Type B pancreatic cell (in vitro differentiated cells): ENCODE measurements at places on chromosomes 13 and 19. TPM values are rescaled to one million over a fixed set of nuclear protein-coding genes. Genes with fewer than 3 reads are reported as not detected.

- no peak for DNase-seq
These were observed 99.0 kb downstream of the ARHGEF7 start for GRCh38 chr13:111213964-111214726.

GIPC3 gene
- 0.07 TPM in 1 of 2 replicates, not detected in the other for total RNA-seq

ADGRE3 gene
- total RNA-seq = not detected in 2 replicates

- DNase-seq = no peak
These were observed 10.3 kb upstream of the C5AR2 start for GRCh38 chr19:47321630-47322029.

GRCh38 chr19:38690832-38691231 is 43.4 kb downstream of the ACTN4 start:
- no peak for DNase-seq

GRCh38 chr13:40787062-40787461 is 2.3 kb upstream of the SLC25A15 start:
- DNase-seq = no peak
